ENCODE measurements at places on chromosomes 1 and 21. TPM values are rescaled to one million over a fixed set of nuclear protein-coding genes. Genes with fewer than 3 reads are reported as not detected.

Gene SPRR4
- not detected for polyA plus RNA-seq

Gene BTBD8
- polyA plus RNA-seq: 0.62 TPM

Gene ZNF644
- 7.1 TPM for polyA plus RNA-seq

Gene AGO1
- 11.3 TPM for polyA plus RNA-seq

Gene RHEX
- polyA plus RNA-seq: not detected

Gene SLC44A3
- 0.29 TPM for polyA plus RNA-seq

Gene RORC
- polyA plus RNA-seq: not detected

Gene TDRD10
- polyA plus RNA-seq: not detected

Gene LYPD8
- not detected for polyA plus RNA-seq

Gene SDHC
- 155 TPM for polyA plus RNA-seq

Gene CYP4X1
- polyA plus RNA-seq: not detected

Gene VANGL2
- 3.2 TPM for polyA plus RNA-seq

Gene OLFML2B
- 0.80 TPM for polyA plus RNA-seq

All from IMR-90 (cell line).